ENCODE measurements at places on chromosomes 3 and 15. TPM values are rescaled to one million over a fixed set of nuclear protein-coding genes. Genes with fewer than 3 reads are reported as not detected.

DNA sequence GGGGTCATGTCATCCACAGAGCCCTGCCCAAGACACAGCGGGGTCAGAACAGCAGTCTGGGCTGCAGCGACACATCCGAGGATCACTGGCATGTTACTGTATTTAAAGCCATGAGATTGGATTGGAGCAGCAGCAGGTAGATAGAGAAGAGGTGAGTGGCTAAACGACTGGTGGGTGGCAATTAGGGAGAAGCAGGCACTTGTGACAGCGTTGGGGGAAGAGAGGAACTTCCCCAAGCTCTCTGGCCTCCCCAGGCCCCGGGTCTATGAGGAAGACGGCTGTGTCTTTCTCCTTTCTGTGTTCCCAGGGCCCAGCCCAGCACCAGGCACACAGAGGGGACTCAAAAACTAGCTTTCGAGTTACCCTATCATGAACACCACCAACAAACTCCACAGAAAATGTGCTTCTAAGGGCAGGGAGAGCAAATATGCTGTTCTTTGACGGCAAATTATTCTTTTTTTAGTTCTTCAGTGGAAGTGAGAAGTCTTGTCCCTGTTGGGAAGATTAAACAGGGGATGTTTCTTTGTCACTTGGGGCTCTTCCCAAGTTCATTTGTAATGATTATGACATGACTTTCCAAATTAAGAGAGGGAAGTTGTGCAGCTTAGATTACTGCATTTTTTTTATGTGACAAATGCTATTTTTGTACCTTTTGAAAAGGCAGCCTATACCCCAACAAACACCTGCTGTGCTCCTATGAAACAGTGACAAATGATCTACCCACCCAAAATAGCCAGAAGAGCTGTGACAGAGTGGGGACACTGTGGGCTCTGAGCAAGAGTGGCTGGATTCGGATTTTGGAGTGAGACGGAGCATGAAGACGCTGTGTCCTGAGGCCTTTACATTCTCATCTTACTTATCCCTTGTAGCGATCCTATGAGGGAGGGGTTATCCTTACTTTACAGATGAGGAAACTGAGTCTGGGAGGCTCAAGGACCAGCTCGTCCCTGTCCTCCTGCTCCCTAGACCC lies 7.2 kb upstream of the SYNM start:
- no peak for DNase-seq

- no peak for DNase-seq
Measured at GRCh38 chr3:155001289-155002010, 78.7 kb upstream of the MME start.

- no peak for DNase-seq
Measured at GRCh38 chr3:102866845-102867244, 432.0 kb downstream of the ZPLD1 start.

DNA sequence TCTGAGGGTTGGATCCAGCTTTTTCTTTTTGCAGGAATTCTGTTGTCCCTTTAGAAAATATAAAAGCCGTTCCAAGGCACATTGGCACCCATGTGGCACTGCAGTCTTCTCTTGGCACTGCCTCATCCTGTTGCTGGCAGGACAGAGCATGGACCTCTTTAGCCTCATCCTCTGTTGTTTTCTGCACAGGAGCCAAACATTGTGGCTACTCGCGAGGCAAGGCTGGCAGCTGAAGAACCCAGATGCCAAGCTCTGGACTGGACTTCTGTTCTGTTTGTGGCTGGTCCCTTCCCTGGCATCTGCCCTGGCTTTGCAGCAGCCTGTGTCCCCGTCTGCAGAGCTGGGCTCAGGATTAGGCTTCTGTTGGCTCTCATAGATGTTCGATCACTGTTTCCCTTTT lies 224.7 kb upstream of the TBC1D5 start:
- DNase-seq = no peak

- no peak for DNase-seq
Measured at GRCh38 chr3:196049653-196050052, 32.2 kb downstream of the TFRC start.

- no peak for DNase-seq
Measured at GRCh38 chr15:82963471-82964341, 11.2 kb upstream of the HOMER2 start.

DNA sequence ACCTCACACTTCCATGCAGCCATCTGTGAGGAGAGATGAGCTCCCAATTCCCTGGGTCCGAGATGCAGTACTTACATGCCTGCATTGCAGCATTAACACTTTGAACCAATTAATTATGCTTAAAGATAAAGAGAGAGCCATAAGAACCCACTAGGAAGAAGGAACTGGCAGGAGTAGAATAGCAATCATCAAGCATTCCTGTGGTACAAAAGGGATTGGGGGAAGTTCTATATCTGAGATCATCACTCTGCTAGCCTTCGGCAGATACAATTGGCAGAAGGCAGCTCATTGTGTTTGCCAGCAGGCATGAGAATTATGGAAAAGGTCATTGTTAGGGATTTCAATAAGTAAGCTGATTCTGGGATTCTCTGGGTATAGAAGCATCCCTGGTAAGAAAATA lies 891.4 kb downstream of the NTRK3 start:
- DNase-seq = no peak

DNA sequence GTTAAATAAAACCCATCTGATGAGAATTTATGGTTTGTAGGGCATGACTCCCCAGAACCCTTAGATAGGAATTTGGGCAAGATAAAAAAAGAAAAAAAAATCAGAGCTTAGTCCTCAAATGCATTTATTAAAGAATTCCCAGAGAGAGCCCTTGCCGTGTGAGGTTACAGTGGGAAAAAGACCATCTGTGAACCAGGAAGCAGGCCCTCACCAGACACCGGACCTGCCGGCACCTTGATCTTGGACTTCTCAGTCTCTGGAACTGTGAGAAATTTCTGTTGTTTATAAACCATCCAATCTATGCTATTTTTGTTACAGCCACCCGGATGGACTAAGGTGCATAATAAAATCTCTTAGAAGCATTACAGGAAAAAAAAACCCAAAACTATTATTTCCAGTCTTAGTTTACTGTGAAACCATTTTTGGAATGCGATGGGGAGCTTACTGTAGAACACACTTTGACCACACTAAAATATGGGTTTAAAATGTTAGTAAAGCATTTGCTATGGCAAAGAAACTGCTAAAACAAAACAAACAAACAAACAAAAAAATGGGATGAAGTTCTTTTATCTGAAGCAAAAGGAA lies 72.2 kb downstream of the LEKR1 start:
- no peak for DNase-seq

DNA sequence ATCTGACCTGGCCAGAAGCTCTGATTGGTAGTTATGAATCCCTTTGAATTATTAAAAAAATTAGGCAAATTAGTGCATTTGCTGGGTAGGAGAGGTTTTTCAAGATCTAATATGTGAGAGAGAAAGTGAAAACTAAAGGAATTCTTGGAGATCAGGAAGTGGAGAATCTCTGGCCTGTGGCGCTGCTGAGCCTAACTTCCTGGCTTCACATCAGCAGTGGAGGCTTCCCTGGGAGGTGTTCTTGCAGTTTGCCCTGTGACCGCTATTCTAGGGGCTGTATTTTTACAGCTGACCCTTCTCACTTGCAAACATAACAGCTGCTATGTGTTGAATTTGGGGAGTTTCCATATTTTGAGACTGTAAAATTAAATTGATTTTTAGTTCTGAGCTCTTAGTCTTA lies 166.4 kb downstream of the ATG7 start:
- DNase-seq = no peak

DNA sequence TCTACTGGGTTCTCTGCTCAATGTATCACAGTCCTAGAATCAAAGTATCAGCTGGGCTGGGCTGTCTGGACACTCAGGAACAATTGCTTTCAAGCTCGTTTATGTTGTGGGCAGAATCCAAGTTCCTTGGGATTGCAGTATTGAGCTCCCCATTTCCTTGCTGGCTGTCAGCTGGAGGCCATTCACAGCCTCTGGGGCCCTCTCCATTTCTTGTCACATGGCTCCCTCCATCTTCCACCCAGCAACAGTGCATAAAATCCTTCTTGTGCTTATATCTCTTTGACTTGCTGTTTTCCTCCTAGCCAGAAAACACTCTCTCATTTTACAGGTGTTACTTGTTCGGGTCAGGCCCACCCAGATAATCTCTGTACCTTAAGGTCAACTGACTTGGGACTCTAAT lies 363.5 kb downstream of the IGSF11 start:
- DNase-seq = no peak

- no peak for DNase-seq
Measured at GRCh38 chr3:65888980-65889706, 149.6 kb downstream of the MAGI1 start.

GRCh38 chr3:44387404-44387803 lies 48.8 kb downstream of the TCAIM start:
- DNase-seq = no peak

DNA sequence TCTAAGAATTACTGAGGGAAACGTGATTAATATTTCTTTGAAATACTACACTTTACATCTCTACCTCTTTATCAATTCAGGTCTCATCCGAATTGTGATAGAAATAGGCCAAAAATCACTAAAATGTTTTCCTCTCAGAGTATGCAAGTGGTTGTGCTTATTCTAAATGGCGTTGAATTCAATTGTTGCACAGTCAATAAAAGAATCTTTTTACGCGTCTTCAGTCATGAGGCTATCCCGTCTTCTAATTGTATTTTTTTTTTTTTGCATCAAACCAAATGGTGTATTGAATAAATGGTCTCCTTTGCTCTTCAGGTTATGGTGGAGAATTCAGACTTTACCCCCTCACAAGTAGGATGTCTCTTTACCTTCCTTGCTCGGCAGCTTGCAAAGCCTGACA lies 112.6 kb downstream of the VPS8 start:
- no peak for DNase-seq

GRCh38 chr15:25705433-25706115 lies 157.6 kb downstream of the ATP10A start:
- DNase-seq = no peak

- no peak for DNase-seq
Measured at GRCh38 chr15:46278062-46278461, 643.2 kb downstream of the SQOR start.

GRCh38 chr3:20462723-20463122 lies 276.7 kb upstream of the SGO1 start:
- no peak for DNase-seq

The GMNC gene
- not detected for total RNA-seq

The RPUSD2 gene
- 13.2 TPM for total RNA-seq

The C3orf20 gene
- total RNA-seq = 0.19 TPM

The GOLGA8Q gene
- not detected for total RNA-seq

The CACNA2D3 gene
- not detected for total RNA-seq

The GP5 gene
- total RNA-seq = 0.18 TPM
